H1 (cell line): ENCODE measurements at places on chromosomes 7 and 10. TPM values are rescaled to one million over a fixed set of nuclear protein-coding genes. Genes with fewer than 3 reads are reported as not detected.

The STEAP4 gene
- total RNA-seq, result 0.08 TPM in 1 of 2 replicates, not detected in the other

The TAS2R4 gene
- total RNA-seq, result 1.3 TPM in 2 replicates

The SMO gene
- 61.2 and 64.5 TPM in 2 replicates for total RNA-seq

The PNLIP gene
- total RNA-seq, result not detected in 2 replicates

The MOSPD3 gene
- total RNA-seq, result 19.3 and 20.7 TPM in 2 replicates

GRCh38 chr10:117016266-117016665, 11.3 kb upstream of the SHTN1 start:
- no peak for DNase-seq

GRCh38 chr7:120609136-120609753, 248.7 kb downstream of the TSPAN12 start:
- no peak for DNase-seq

GRCh38 chr7:134175334-134176036, 48.3 kb downstream of the LRGUK start:
- no peak for DNase-seq

DNA sequence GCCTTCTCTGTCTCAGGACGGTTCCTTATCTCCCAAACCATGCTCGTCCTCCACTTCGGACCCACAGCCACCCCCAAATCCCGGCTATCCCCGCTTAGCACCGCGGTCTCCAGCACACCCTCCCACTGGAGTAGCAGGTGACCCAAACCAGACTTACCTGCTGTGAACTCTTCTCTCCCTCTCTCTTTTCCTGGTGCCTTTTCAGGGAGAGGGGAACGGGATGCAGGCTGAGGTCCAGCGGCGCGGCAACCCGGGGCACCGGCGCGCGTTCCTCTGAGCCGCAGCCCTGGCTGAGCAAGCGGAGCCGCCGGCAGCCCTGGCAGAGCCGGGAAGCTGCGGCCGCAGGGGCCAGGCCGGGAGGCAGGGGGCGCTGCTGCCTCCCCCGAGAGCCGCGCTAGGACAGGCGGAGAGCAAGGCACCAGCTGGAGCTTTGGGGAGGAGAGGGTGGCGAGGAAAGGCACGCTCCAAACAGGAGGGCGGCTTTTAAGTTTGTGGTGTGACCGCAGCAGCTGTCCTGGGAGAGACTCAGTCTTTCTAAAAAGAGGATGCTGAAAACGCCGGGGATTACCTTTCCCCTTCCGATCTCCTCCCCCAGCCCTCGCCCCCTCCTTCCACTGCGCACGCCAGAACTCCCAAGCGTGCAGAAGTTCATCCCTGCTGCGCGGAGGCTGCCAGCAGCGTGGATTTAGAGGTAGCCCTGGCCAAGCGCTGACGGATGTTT, at the start of gene SEMA3D:
Gene SEMA3D (minus strand): TSS at position 536 of the 721 bp plus-strand sequence. CDS start 65,165 bp downstream, outside the sequence.
- DNase-seq, result peak; percentile 63
